ENCODE measurements at places on chromosomes 5 and 9. TPM values are rescaled to one million over a fixed set of nuclear protein-coding genes. Genes with fewer than 3 reads are reported as not detected.
A peak's percentile ranks its signal among the peaks of the same experiment; 100 is the strongest.

DNA sequence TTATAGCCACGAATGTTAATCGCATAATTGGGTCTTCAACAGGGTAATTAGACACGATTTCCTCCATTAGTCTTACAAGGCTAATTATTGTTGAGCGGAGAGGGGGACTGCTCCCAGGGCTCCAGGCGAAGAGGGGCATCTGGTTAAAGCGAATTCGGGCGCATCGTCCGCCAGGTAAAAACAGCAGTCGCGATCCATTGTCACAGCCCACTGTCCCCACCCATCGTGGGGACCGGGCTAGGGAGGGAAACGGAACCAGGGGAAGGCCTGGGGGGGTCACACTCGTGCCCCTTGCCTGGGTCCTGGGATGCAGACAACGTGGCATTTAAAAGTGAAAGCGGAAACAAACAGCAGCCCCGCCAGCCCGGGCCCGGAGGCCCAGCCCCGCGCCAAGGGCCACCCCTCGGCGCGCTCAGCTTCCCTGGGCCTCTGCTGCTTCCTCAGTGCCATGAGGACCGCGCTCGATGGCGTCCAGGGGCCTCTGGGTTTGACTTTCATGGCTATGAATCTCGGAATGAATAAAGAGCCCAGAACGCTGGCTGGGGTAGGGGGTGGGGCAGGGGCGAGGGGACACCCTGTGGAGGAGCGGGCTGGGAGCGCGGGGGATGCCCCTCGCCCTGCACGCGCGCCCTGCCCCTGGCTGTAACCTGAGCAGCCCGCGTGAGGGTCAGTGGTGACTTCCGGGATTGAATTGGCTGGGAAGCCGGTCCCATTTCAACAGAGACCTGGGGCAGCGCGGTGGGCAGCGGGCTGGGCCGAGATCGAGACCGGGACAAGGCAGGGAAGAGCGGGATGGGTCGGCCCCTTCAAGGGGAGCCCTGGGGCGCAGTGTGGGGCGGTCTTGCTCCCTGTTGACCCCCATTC, 99.9 kb downstream of the GTF3C4 start:
- peaks cover 6% of the 10 kb centered on the region for H3K36me3 ChIP-seq
- H3K4me1 ChIP-seq = peaks cover 16% of the 10 kb centered on the region
- DNase-seq = peak; percentile 82

GRCh38 chr9:212297-212696, 2.4 kb upstream of the DOCK8 start:
- H3K4me3 ChIP-seq = no peak overlapping the region
- no peak for DNase-seq
- peaks cover 13% of the 10 kb centered on the region for H3K27me3 ChIP-seq
- no peak overlapping the region for H3K27ac ChIP-seq
- peaks cover 4% of the 10 kb centered on the region for H3K4me1 ChIP-seq
- no peaks in the 10 kb centered on the region for H3K36me3 ChIP-seq

DNA sequence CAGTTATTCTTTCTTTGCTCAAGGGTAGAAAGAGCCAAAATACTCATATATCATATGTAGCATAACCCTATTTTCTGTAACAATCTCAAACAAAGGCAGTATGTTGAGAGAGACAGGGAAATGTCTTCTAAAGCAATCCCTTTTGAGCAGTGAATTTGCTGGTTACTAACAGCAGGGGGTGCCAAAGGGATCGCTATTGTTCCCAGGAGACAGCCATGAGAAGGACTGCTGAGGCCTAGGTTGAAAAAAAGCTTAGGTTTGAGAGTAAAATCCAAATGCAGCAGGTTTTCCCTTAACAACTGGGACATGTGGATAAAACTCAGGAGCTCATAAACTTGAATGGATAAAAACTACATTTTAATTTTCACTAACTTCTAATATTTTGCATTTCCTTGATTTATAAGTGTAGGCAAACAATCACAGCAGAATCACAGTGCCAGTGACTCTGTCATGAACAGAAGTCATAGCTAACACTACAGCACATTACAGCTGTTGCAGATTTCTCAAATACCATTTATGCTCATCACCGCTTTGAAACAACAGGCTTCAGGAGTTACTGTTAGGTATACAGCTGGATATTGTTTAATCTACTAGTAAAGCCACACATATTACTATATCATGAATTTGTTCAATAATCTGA, 148.4 kb downstream of the MAPKAP1 start:
- H3K27ac ChIP-seq = no peak overlapping the region
- no peaks in the 10 kb centered on the region for H3K27me3 ChIP-seq
- H3K36me3 ChIP-seq = peaks cover 17% of the 10 kb centered on the region
- peaks cover 11% of the 10 kb centered on the region for H3K4me1 ChIP-seq
- H3K4me3 ChIP-seq = no peak overlapping the region

GMCL2 gene
- total RNA-seq = not detected

- no peaks in the 10 kb centered on the region for H3K4me1 ChIP-seq
- H3K4me3 ChIP-seq = no peak overlapping the region
- peaks cover 2% of the 10 kb centered on the region for H3K36me3 ChIP-seq
- peaks cover 2% of the 10 kb centered on the region for H3K27me3 ChIP-seq
- no peak overlapping the region for H3K27ac ChIP-seq
Measured at GRCh38 chr9:86034863-86035734, 64.3 kb downstream of the GOLM1 start.

GRCh38 chr9:5112109-5112592, 73.3 kb downstream of the INSL6 start:
- peaks cover 36% of the 10 kb centered on the region for H3K36me3 ChIP-seq
- no peaks in the 10 kb centered on the region for H3K4me1 ChIP-seq
- no peak overlapping the region for H3K4me3 ChIP-seq

ASS1 gene
- 9.3 TPM for total RNA-seq

GRCh38 chr5:79612667-79613198, 492 bp downstream of the TENT2 start:
- peak overlapping the region; percentile 97 for H3K27ac ChIP-seq
- no peaks in the 10 kb centered on the region for H3K27me3 ChIP-seq
- peaks cover 39% of the 10 kb centered on the region for H3K36me3 ChIP-seq
- peak overlapping the region; percentile 96 for H3K4me3 ChIP-seq

GRCh38 chr5:58933891-58934628, 351.2 kb downstream of the RAB3C start:
- peak; percentile 60 for DNase-seq
- H3K4me3 ChIP-seq = peak overlapping the region; percentile 3
- peaks cover 43% of the 10 kb centered on the region for H3K4me1 ChIP-seq
- no peaks in the 10 kb centered on the region for H3K27me3 ChIP-seq
- H3K36me3 ChIP-seq = peaks cover 2% of the 10 kb centered on the region

TAF11L11 gene
- not detected for total RNA-seq

HSD17B3 gene
- total RNA-seq = not detected

GRCh38 chr5:142869886-142870285, 99.7 kb downstream of the ARHGAP26 start:
- no peak overlapping the region for H3K4me3 ChIP-seq
- no peak overlapping the region for H3K27ac ChIP-seq
- peaks cover 12% of the 10 kb centered on the region for H3K4me1 ChIP-seq
- no peak for DNase-seq
- H3K36me3 ChIP-seq = no peaks in the 10 kb centered on the region

FGD3 gene
- total RNA-seq = 41.8 TPM

DNA sequence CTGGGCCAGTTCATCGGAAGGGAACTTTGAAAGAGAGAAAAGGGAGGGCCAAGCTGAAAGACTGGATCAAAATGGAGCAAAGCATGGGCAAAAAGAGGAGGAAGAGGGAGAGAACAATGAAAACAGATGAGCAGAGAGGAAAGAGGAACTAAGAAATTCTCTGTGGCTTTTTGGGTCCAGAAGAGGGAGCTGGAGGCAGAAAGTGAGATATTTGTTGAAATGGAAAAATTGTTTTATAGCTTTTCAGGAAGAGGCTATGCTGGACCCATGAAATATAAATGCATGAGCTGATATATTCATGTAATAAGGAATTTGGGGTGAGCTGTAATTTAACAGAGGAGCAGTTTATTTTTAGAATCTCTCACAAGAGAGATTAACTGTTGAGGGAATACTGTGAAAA, 457.3 kb downstream of the DMAC1 start:
- H3K27ac ChIP-seq = no peak overlapping the region
- no peaks in the 10 kb centered on the region for H3K4me1 ChIP-seq
- no peak for DNase-seq
- H3K27me3 ChIP-seq = peaks cover 11% of the 10 kb centered on the region
- no peak overlapping the region for H3K4me3 ChIP-seq

DNA sequence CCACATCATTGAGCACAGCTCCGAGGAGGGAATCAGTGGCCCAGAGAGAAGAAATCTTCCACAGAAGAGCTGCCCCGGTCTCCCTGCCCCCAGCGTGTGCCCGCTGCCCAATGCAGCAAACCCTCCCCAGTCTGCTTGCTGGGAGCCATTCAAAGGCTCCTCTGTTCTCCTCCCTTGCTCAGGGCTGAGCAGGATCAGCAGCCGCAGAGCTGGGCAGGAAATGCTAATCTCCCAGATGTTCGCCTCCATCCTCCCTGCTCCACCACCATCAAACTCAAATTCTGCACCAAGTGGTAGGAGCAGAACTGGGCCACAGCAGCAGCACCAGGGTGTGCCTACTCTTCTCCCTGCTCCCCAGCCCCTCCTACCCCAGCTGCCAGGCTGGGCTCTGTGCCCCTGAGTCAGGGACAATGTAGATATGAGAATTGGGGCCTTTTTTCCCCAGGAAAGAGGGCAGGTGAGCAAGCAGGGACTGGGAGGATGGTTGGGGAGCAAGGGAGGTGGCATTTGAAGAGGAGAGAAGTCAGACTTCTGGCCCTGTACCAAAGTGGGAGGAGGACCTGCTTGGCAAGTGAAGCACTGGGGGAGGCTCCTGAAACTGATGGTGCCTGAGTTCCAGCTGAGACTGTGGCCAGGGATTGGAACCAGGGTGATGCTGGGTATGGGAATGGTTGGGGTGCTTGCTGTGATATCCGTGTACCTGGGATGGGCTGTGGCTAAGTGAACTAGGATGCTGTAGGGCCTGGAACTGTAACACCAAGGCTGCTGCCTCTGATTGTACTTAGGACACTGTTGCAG, 1.9 kb upstream of the PCDH1 start:
- H3K27ac ChIP-seq = no peak overlapping the region
- no peaks in the 10 kb centered on the region for H3K36me3 ChIP-seq
- peaks cover 65% of the 10 kb centered on the region for H3K27me3 ChIP-seq
- no peak overlapping the region for H3K4me3 ChIP-seq

DNA sequence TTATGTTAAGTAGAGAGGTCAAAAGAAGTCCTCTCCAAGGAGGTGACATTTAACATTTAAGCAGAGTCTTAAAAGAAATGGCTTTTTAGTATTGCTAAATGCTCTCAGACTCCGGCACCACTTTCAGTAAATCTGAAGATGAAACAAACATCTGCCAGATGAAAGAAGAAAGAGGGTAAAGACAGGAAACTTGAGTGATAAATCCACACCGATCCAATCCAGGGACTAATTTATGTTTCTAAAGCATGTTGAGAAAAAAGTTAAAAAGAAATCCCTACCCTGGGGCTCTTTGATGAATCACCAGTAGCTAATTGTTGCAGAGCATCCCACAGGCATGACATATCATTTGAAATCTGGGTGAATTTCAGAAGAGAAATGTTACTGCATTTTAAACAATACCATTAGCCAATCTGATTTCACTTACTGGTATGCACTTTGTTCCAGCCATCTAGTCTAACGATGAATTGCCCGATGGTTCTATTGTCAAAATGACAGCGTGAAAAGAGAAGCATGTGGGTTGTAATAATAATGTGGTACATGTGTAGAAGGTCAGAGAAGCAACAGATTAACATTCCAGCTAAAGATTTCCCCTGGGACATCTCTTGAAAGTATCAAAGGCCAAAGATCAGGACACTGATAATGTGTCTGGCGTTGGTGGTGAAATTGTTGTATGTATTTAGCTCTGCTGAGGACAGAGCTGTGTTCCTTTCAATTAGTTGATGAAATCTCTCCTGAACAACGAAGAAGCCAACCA, 485.7 kb downstream of the CSNK1G3 start:
- no peaks in the 10 kb centered on the region for H3K36me3 ChIP-seq
- H3K27me3 ChIP-seq = no peaks in the 10 kb centered on the region
- H3K4me1 ChIP-seq = no peaks in the 10 kb centered on the region

GRCh38 chr9:117425566-117425965, 10.7 kb upstream of the ASTN2 start:
- no peaks in the 10 kb centered on the region for H3K4me1 ChIP-seq
- H3K4me3 ChIP-seq = no peak overlapping the region
- no peak overlapping the region for H3K27ac ChIP-seq
- peaks cover 4% of the 10 kb centered on the region for H3K27me3 ChIP-seq
- H3K36me3 ChIP-seq = no peaks in the 10 kb centered on the region
- DNase-seq = no peak

All from activated CD4-positive, alpha-beta T cell treated with anti-CD3 and anti-CD28 coated beads for 36 hours (primary cell).